Glomerular endothelial cell (primary cell): ENCODE measurements at places on chromosomes 12 and 14. TPM values are rescaled to one million over a fixed set of nuclear protein-coding genes. Genes with fewer than 3 reads are reported as not detected.

Gene GLT8D2
- total RNA-seq: 2.3 and 3.8 TPM in 2 replicates

Gene MYF6
- not detected in 2 replicates for total RNA-seq

Gene KIF26A
- total RNA-seq: 8.0 and 19.8 TPM in 2 replicates

Gene MSI1
- total RNA-seq: not detected in 2 replicates

Gene MGAT4C
- 0.05 and 0.47 TPM in 2 replicates for total RNA-seq

Gene KRT73
- total RNA-seq: not detected in 2 replicates

Gene PCED1B
- total RNA-seq: 0.70 and 1.9 TPM in 2 replicates

Gene SMIM41
- not detected in 2 replicates for total RNA-seq

Gene MYL2
- total RNA-seq: not detected in 2 replicates

Gene EML5
- under 0.01 TPM in 1 of 2 replicates, not detected in the other for total RNA-seq

Gene SNAPC1
- 9.7 and 12.1 TPM in 2 replicates for total RNA-seq

Gene FAM181A
- total RNA-seq: not detected in 2 replicates

Gene DIO2
- 0.12 TPM in 1 of 2 replicates, not detected in the other for total RNA-seq

GRCh38 chr12:89663577-89664357 lies 44.9 kb downstream of the ATP2B1 start:
- DNase-seq: no peak

DNA sequence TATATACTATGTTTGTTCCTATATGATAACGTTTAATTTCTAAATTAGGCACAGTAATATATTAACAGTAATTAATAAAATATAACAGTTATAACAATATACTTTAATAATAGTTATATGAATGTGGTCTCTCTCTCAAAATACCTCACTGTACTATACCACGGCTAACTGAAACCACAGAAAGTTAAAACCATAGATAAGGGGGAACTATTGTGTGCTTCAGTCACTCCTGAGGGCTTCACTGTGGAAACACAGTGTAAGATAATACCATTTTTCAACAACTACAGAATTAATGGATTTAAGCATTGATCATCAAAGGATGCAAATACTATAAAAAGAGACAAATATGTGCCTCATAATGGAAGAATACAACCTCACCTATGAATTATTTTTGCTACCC lies 266.4 kb upstream of the RGS6 start:
- no peak for DNase-seq

GRCh38 chr14:34043627-34044372 lies 92.9 kb upstream of the EGLN3 start:
- no peak for DNase-seq

GRCh38 chr14:76705214-76705613 lies 56.1 kb upstream of the VASH1 start:
- DNase-seq: no peak

DNA sequence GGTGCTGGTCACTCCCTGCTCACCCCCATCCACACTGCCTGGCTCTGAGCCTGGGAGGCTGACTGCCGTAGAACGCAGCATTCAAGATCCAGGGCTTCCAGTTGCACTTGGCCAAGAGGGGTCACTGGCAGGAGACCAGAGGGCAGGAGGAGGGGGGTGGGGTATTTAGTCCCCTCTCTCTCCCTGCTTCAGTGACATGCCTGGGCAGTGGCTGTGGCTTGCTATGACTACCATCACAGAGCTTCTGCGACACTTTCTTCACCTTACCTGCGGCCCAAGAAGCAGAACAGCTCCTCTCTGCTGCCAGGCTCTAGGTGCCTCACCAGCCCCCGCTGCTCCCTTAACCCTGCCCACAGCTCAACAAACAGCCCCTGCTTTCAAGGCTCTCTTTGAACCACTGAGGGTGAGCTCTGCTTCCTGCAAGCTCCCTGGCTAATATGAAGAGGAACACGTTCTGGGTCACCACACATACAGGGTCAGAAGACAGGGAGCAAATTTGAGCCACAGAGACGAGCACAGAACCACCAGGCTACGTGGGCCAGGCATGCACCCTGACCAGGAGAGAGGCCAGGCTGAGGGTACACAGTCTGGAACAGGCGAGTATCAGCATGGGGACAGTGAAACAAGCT lies 55.7 kb downstream of the ITPK1 start:
- DNase-seq: no peak

- no peak for DNase-seq
Observed at GRCh38 chr14:25049093-25049567, 817 bp downstream of the STXBP6 start.

GRCh38 chr14:65040666-65041433 lies 54.2 kb downstream of the FNTB start:
- no peak for DNase-seq

GRCh38 chr12:80936353-80936641 lies 1.4 kb downstream of the LIN7A start:
- no peak for DNase-seq

DNA sequence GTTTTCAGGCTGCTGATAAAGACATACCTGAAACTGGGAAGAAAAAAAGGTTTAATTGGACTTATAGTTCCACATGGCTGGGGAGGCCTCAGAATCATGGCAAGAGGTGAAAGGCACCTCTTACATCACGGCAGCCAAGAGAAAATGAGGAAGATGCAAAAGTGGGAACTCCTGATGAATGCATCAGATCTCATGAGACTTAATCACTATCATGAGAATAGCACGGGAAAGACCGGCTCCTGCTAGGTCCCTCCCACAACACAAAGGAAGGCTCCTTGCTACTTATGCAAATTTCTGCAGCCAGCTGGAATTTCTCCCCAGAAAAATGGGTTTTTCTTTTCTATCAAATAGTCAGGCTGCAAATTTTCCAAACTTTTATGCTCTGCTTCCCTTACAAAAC lies 174.1 kb upstream of the RMST start:
- no peak for DNase-seq

DNA sequence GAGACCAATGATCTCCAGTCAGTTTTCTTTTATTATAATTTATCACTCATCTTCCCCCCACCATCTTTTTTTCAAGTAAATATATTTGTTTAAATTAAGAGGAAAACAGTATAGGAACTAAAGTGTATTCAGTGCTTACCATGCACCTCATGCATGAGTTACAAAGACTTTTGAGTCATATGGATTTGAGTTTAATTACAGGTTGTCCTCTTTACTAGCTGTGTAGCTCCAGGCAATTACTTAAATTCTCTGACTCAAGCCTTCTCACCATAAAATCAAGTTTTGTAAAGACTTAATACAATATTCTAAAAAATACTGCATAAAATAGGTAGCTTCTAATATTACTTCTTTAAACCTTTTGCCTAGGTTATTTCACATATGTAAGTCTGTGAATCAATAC lies 251.3 kb downstream of the SLC16A7 start:
- no peak for DNase-seq

DNA sequence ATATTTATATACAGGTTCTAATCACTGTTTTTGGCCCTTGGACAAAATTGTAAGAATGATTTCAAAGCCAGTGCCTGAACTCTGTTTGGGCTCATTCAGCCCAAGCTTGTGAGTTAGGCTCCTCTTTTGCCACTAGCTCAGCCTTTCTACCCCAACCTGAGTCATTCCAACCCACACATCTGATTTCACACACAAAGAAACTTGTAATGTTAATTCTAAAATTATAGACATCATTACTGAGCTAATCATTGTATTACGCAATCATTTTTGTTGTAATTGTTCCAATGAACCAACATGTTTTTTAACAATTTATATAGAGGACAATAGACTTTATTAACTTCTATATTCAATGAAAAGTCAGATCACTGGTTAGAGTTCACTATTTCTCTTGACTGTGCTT lies 441.1 kb downstream of the ETNK1 start:
- no peak for DNase-seq

DNA sequence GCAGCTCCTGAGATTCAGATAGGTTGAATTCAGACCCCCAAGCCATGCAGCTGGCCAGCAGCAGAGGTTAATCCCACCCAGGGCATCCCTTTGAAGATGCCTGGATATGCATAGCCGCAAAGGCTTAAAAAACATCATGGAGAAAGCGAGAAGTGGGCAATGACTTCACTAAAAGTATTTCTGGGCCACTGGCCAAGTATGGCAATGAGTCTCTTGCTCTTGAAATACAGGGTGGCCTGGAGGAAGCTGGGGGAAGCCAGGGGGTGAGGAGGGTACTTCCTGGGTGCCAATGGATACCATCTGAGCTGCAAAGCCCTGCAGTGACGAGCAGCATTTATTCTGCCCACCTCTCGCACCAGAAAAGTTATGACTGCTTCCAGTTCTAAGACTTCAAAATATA lies 539.3 kb upstream of the TBX3 start:
- no peak for DNase-seq

DNA sequence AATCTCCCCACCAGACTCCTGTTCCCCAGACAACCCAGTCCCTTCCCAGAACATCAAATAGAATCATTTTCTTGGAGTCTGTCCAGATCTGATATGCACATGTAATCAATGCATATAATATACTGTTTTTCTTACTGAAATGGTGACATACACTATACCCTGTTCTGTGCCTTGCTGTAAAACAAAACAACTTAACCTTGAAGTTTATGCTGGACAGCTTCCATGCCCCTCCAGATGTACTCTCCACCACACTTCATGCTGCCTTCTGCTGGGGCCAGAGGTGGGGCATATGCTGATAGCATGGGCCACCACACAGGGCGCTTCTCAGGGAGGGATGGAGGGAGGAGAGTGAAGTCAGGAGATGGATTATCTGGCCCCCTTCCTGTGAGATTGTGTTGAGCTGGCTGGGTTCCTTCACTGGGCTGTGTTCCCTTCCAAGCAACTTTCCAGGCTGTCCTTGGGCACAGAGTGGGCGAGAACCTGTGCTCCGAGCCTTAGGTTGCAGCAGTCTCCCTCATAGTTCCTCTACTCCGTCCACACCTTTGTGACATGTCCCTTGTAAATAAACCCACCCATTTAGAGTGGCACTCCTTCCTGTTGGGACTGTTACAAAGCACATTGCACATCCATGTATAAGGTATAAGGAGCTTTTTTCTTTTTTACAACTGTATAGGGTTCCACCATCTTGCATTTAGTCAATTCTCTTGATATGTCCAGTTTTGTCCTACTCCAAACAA lies 77.6 kb upstream of the RIC8B start:
- DNase-seq: no peak

DNA sequence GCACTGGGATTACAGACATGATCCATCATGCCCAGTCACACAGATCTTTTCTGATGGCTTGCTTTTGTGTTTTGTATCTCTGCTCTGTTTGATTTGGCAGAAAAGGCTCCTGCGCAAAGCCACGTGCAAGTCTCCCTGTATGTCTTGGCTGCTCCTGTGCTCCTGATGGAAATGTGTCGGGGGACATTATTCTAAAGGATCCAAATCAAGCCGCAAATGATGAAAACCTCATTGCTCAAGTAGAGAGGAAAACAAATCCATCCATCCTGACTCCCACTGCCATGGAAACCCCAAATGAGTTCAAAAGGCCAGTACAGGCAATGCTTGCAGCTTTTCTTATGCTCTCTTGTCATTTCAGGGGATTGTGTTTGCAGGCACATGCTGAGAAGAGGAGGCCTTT lies 93.8 kb downstream of the NDUFA12 start:
- DNase-seq: no peak

- no peak for DNase-seq
Observed at GRCh38 chr12:3964439-3964838, 91.2 kb upstream of the PARP11 start.

- no peak for DNase-seq
Observed at GRCh38 chr14:60805841-60806430, 71.4 kb downstream of the MNAT1 start.

GRCh38 chr12:101564912-101565311 lies 29.9 kb upstream of the MYBPC1 start:
- no peak for DNase-seq

DNA sequence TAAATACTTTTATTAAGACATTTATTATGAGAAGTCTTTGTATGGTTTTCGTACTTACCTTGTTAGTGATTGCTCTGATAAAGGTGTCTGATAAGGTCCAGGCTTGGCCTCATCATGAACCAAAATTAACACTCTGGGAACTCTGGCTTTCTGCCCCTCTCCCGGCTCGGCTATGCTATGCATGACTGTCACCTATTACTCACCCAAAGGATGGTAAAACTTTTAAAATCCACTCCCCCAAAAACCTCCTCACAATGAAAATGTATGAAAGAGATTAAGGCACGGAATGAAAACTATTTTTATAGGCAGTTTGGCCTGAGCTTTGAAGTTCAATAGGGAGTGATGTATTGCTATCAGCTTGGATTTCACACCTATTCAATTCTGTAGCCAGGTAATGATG lies 217.3 kb upstream of the TBX3 start:
- no peak for DNase-seq

GRCh38 chr14:59028476-59029202 lies 159.8 kb upstream of the DAAM1 start:
- DNase-seq: no peak

DNA sequence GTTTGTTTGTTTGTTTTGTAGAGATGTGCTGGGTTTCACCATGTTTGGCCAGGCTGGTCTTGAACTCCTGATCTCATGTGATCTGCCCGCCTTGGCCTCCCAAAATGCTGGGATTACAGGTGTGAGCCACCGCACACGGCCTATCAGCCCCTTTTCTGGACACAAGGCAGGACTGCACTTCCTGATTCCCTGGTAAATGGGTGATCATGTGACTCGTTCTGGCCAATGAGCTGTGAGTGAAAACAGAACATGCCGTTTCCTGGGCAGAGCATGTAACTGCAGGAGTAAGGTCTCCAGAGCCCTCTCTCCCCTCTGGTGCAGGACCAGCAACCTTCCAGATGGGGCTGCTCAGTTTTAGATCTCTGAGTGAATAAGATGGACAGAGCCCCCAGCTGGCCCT lies 92.7 kb downstream of the ITPK1 start:
- no peak for DNase-seq

DNA sequence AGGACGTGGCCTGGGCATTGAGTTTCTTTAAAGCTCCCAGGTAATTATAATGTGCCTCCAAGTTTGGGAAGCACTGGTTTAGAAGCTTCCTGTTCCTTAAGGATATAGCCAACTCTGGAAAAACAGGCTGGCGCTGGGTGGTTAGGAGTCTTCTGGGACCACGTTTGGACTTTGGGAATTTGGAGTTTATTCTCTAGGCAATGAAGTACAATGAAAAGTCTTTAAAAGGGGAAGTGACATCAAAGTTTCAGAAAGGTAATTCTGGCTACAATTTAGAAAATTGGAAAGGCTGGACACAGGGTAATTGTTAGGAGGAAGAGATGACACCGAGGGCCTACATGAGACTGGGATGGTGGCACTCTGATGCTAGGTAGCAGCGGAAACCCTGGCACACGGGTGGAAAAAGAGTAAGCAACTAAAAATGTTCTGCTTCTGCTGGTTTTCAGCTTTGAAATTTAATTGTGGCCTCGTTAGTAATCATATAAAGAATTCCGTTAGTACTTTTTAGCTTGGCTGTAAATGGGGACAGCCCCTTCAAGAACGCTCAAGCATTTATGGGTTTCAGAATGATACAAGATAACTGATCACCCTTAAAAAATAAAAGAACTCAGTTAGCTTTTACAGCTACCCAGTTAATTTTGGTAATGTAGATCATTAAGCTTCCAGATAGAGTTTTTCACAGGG lies 12.7 kb upstream of the DCP1B start:
- DNase-seq: no peak

- DNase-seq: no peak
Observed at GRCh38 chr14:70023871-70024270, 144.7 kb downstream of the SMOC1 start.

- DNase-seq: no peak
Observed at GRCh38 chr14:104724981-104725771, 1.1 kb downstream of the ADSS1 start.

- DNase-seq: no peak
Observed at GRCh38 chr14:99675951-99676350, 8.1 kb upstream of the CYP46A1 start.
